Stimulated activated CD4-positive, alpha-beta T cell treated with anti-CD3 and anti-CD28 coated beads, Interleukin-1b, Interleukin-23, amount 100 ng/mL, for 4 hours (primary cell): ENCODE measurements at places on chromosomes 7 and 10.

GRCh38 chr7:143388491-143389101 lies 7.5 kb downstream of the ZYX start:
- DNase-seq = no peak

- no peak for DNase-seq
These were observed 38.4 kb downstream of the NT5C2 start for GRCh38 chr10:103154521-103155299.

- no peak for DNase-seq
These were observed 23.3 kb upstream of the MNX1 start for GRCh38 chr7:157033483-157034473.

- no peak for DNase-seq
These were observed 64.6 kb upstream of the GJD4 start for GRCh38 chr10:35540296-35541164.

DNA sequence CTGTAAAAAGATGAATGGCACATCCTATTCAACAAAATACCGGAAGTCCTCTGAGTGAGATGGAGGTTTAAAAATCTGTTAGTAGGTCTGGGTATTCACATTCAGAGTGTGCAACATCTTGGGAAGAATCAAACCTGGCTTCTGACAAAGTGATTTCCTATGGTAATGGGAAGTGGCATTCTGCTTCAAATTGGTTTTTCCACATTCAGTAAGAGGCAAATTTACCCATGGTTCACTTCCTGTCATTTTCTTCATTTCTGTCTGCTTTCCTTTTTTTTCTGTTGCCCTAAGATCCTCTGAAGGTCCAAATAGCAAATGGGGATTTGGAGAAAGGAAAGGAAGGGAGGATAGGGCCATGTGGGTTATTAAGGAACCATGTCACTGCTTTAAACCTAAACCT lies 218.3 kb downstream of the DOCK4 start:
- DNase-seq = no peak
